ENCODE measurements at places on chromosomes 6 and 20.

DNA sequence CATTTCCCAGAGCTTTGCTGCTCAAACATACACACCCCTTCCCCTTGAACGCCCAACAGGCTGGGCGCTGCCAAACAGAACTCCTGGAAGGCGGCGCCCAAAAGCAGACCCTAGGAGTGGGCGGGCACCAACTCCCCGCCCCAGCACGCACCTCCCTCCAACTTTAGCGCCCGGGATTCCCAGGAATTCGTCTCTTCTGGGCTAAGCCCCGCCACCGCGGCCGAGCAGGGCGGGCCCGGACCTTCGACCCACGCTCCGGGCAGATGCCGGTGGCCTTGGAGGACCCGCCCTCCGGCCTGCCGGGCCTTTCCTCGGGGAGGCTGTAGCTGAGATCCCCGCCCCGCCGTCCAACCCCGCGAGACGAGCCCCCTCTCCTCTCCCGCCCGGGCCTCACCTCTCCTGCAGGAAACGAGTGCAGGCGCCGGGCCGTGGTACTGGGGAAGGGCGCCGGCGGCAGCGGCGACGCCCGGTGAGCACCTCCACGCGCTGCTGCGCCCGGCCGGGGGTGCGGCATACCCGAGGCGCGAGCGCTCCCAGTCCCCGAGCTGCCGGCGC lies 659 bp downstream of the MCUR1 start:
- no peak for DNase-seq

DNA sequence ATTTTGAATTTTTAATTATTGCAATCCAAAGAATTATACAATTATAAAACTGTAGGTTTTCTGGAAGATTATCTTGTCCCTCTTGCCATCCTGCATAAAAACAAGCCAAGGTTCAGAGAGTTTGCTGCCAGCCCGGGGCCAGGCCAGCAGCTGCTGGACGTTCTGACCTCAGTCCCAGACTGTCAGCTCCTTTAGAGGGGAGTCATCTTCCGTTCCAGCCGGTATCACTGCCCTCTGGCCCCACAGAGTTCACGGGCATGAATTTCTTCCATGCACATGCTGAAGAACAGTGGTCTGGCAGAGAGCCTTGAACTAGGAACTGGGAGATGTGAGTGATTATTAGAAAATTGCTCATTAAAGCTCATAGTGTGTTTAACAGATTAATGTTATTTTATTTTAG lies 130.4 kb upstream of the QKI start:
- no peak for DNase-seq

DNA sequence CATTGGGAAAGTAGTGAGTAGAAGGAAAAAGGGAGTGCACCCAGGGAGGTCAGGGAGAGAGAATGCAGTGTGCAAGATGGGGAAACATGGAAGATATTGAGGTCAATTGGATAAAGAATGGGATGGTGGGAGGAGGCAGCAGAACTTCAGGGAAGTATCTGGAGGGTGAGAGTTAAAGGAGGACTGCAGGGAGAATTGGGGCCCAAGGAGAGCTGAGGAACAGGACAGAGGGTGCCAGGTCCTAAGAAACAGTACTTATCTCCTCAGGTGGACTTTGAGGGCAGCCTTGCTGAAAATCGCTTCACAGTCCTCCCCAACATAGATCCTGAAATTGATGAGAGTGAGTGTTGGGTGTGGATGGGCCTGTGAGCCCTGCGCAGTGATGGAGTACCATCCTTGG lies 4.2 kb upstream of the SAPCD1 start:
- DNase-seq: no peak

DNA sequence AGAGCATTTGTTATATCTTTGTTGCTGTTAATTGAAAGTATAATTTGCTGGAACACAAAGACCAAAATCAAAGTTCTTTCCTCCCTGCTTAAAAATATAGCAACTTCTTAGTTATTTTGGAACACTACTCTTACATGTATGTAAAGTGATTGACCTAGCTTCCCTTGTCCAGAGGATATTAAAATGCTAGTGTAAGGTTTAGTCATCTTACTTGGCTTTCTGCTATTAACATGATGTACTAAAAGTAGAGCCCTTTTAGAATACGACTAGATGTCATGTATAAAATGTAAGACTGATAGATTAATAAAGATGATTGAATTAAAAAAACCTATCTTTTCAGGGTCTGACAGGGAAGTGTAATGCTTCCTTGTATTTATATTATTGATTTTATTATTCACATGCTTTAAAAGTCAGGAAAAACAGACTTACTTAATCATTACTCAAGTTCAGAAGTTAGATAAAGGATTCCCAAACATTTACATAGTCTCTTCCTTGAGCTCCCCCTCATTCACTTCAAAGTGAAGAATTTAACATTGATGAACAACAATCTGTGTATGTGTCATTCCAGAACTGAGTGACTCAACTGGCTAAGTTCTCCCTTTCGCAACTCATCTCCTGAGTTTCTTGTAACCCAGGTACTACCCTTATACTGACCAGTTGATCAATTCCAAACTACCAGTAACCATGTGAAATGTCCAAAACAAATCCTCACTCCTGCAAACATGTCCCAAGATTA lies 50.9 kb downstream of the BTBD9 start:
- no peak for DNase-seq

DNA sequence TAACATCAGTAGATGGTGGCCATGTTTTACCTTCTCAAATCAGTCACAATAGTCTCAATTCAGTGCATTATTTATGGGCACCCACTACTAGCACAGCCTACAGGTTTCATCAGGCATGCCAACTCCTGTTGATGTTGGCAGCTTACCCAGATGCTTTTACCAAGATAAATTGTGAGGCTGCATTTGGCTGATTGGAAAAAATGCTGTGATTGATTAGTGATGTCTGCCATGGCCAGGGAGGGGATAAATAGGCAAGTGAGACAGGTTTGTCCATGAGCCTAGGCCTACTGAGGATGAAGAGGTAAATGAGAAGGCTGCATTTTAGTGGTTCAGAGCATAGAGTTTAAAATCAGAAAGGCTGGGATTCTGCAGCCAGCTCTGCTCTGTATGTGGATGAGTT lies 227.1 kb downstream of the NFATC2 start:
- DNase-seq: no peak

DNA sequence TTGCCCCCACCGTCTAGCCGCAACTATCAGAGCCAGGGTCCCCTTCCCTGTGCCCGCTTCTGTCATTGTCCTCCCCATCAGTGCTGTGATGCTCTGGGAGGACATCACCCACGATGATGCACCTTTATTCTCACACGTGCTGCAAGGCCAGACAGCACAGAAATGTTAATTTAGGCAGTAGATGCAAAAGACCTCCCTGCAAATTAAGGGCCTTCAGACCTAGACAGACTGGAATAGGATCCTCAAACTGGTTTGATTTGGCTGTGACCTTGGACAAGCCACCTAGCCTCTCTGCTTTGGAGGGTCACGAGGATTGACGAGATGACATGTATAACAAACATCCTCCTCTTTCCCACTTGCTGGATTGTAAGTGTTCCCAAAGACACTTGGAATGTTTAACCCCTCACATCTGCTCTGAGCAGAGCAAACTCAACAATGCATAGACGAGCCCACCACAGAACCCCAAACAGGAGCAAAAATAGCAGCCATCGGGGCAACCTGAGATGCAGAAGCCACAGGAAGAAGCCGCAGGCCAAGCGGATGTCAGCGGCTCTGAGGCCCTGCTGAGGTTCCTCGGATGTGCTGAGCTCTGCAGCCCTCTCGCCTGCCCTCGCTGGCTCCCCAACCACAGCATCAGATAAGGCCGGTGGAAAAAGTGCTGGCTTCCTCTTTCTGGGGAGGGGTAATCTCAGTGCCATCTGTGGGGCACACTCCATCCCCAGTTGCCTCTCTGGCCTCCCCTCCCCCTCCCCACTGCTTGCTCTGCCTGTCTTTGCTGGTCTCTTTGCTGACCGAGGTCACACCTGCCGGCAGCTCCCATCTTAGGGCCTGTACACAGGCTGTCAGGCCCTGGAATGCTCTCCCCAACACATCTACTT lies 35.3 kb downstream of the TOX2 start:
- peak; percentile 54 for DNase-seq

DNA sequence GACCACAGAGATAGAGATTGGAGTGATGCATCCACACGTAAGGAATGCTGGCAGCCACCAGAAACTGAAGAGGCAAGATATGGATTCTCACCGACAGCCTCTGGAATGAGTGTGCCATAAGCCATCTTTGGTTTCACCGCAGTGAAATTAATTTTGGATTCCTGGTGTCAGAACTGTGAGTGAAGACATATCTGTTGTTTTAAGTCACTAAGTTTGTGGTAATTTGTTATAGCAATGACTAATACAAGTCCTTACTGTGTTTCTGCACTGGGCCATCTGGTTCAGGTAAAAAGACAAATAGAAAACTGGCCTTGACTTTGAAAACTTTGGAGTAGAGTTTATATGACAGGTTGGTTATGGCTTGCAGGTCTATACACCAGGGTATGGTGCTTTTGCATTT lies 261.9 kb downstream of the PHF3 start:
- DNase-seq: no peak

DNA sequence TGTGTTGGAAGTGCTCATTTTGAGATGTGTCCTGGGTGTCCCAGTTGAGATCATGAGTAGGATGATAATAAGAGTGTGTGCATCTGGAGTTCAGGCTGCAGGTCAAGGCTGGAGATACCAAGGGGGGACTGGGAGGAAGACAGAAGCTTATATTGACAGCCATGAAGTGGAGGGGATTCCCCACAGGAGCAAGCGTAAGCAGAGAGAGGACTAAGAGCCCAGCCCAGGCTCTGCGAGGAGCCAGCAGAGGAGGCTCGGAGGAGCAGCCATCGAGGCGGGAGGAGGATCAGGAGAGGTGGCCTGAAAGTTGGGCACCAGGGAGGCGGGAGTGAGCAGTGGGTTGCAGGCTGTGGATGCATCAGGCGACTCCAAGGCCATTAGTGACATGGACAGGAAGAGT lies 116.2 kb downstream of the SLC24A3 start:
- no peak for DNase-seq

GRCh38 chr6:148146717-148147462 lies 195.7 kb upstream of the SASH1 start:
- peak; percentile 32 for DNase-seq

DNA sequence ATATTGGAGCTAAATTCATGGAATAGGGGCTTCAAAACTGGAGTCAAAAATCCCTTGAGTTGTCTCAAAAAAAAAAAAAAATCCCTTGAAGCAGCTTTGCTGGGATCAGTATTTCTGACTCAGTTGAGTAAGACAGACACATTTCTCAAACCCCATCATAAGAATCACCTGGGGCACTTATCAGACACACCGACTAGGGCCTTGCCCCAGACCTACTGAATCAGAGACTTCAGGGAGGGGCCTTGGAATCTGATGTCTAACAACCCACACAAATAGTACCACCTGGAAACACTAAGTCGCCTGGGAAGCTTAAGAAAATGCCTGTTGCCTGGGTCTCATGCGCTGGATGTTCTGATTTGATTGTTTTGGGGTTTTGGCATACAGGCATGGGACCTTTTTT lies 44.9 kb upstream of the RNF144B start:
- DNase-seq: no peak

GRCh38 chr20:56433880-56434255 lies 21.8 kb downstream of the CASS4 start:
- DNase-seq: no peak

- no peak for DNase-seq
Observed at GRCh38 chr6:4105980-4106536, 27.1 kb upstream of the FAM217A start.

GRCh38 chr6:101454106-101454676 lies 60.7 kb downstream of the GRIK2 start:
- DNase-seq: no peak

GRCh38 chr6:38404355-38404754 lies 235.4 kb downstream of the BTBD9 start:
- DNase-seq: no peak

DNA sequence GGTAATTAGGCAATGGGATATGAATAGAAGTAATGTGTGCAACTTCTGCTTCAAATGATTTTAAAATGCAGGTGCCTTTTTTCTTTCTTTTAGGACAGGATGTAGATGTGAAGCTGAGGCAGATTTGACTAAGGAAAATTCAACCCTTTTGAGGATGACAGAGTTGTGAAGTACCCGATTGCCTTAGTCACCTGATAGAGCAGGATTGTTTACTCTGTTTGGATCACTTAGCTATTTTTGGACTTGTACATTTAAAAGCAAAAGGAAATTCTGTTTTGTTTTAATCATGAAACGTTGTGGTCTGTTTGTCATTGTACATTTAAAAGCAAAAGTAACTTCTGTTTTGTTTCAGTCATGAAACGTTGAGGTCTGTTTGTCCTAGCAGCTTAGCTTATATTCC lies 143.4 kb downstream of the FAM83B start:
- DNase-seq: no peak

DNA sequence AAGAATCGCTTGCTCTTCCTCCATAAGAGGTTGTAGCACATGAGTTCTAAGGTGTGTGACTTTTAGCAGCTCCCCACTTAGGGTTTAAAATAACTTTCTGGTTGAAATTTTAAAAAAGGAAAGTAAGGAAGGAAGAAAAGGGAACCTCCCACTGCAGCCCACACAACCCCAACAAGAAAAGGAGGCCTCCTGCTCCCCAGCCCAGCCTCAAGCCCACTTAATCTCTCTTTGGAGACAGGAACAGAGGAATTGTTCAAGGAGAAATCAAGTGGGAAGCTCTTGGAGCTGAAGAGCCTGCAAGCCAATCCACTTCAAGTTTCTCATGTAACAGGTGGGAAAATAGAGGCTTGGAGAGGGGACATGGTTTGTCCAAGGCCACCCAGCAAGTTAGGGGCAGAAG lies 39.1 kb upstream of the PREX1 start:
- DNase-seq: no peak

- no peak for DNase-seq
Observed at GRCh38 chr6:34834789-34835518, 43.1 kb downstream of the BLTP3A start.

GRCh38 chr6:41935193-41935574 lies 6.4 kb downstream of the CCND3 start:
- DNase-seq: no peak

- no peak for DNase-seq
Observed at GRCh38 chr20:36390719-36391415, 84.7 kb downstream of the DLGAP4 start.

GRCh38 chr6:26613689-26614683 lies 17.2 kb downstream of the ABT1 start:
- no peak for DNase-seq

DNA sequence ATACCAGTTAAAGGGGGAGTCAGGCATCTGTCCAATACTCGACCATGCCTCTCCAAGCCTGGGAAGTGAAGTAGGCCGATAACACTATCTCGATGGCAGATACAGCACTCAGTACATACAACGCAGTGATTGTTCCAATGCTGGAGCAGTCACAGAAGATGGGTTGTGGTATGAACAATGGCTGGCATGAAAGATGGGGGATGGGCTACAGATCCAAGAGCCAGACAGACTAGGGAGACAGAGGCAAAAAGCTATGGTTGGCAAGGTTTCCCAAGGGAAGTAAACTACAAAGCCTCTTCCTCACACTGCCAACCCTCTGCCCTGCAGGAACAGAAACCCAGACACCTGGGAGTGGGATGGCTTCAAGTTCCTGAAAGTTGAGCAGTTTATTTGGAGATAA lies 19.2 kb downstream of the FKBP1A start:
- DNase-seq: no peak

All from stimulated activated CD4-positive, alpha-beta T cell treated with anti-CD3 and anti-CD28 coated beads, Interleukin-15, amount 100 ng/mL, for 48 hours (primary cell).